Common myeloid progenitor, CD34-positive (primary cell): ENCODE measurements at places on chromosomes 6 and 20.

DNA sequence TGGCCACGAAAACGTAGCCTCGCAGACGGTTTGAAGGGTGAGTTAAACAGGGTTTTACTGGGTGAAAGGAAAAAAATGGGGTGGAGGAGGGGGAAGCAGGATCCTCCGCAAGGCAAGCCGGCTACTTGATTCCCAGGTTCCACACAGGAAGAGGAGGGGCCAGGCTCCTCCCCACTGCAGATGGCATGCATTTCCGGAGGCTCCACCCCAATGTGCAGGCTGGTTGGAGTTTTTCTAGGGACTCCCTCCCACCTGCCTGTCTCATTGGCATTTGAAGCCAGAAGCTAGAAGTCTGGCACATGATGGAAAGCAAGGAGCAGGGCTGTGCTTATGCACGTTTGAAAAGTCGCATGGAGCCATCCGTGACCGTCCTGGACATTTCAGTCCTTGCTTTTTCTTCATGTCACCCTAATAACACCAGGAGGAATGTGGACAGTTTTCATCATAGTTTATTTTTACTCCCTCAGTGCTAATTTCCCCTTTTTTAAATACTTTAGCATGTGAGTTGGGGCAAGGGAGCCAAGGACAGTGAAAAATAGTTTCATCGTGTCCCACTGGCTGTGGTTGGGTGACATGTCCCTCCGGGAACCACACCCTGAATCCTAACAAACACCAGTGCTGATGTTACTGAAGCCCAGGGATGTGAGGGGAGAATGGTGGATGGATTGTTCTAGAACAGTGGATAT lies 100.1 kb upstream of the INSM1 start:
- no peak for DNase-seq

DNA sequence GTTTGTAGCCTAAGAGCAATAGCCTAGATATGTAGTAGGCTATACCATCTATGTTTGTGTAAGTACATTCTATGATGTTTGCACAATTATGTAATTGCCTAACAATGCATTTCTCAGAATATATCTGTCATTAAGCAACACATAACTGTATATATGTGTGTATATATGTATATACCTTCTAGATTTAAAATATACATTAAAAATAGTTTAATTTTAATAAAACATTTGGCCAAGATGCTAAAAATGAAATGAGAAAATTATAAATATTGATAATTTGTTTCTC lies 20.6 kb downstream of the SESN1 start:
- no peak for DNase-seq

- DNase-seq = no peak
Measured at GRCh38 chr6:37209461-37210205, 39.7 kb downstream of the PIM1 start.

DNA sequence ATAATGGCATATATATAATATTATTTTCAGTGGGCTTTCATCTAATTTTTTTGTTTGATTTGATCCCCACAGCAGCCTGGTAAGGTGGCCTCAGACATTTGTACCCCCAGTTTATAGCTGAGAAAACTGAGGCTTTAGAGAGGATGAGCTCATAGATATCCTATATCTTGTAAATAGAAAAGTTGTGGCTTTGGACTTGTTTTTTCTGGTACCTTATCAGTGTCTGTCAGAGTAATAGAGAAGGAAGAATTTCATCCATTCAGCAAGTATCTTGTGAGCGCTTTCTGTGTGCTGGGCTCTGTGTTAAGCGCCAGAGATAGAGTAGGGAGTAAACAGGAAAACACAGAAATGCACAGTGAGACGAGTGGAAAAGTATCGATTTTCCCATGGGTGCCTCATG lies 27.9 kb downstream of the TAF11 start:
- DNase-seq = no peak

DNA sequence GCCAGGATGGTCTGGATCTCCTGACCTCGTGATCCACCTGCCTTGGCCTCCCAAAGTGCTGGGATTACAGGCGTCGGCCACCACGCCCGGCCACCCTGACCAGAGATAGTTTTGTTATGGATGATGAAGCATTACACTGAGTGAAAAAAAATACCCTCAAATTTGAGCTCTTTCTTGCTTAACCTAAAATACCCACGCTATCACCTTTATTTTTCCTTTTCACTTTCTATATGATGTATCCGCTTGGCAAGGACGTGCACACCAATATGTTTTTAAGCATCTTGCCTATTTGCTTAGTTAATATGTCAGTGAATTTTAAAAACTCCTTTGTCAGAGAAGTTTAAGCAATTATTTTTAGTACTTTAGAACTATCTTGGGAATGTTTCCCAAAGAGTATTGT lies 150.4 kb downstream of the INSM1 start:
- DNase-seq = no peak

DNA sequence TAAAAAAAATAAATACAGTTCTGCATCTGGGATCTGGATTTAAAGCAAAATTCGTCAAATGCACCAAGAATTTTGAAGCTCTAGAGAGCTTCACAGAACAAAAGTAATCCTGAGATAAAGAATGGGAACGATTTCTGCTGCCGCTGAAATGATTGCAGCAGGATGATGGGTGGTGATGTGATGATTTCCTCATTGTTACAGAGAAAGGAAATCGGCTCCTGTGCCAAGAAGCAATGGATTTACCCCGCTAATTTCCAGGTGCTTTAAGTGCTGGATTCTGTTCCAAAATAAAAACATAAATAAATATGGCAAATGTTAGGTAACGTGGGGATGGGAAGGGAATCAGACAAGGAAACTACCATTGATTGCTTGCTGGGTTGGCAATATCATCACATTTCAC lies 1067.9 kb upstream of the MAP3K7 start:
- DNase-seq = no peak

DNA sequence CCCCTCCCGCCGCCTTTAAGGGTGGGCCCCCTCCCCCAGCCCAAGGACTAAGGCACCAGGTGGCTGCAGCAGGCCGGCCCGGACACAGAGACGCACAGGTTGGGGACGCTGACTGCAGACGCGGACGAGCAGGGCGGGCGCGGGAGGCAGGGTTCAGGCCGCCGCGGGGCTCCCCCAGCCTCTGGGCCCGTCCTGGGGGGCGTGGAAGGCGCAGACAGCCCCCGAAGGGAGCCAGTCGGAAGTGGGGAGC lies 9.3 kb downstream of the DUSP15 start:
- no peak for DNase-seq

DNA sequence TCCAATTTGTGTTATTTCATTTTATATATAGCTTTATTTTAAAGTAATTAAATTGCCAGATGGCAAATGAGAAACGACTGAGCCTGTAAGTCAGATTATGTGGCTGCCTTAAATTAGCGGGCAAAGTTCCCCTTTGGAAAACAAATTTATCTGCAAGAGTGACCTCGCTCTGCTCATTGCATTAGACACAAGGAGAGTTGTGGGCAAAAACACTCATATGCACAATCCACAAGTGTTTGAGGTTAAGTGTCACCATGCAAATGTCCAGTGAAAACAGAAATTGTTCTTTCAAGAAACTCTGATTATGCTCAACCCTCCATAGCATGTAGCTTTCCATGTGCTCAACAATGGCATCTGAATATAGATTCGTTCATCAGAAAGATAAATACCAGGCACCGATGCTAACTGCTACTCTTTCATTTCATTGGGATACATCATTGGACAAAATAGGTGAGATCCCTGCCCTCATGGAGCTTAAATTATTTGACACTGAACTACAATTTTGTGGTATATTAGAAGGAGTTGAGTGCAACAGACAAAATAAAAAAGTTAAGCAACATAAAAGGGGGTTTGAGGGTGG lies 1.7 kb upstream of the NHSL1 start:
- no peak for DNase-seq

- no peak for DNase-seq
Measured at GRCh38 chr6:90076511-90077415, 182.5 kb downstream of the GJA10 start.

GRCh38 chr6:75528423-75528822 lies 34.8 kb upstream of the FILIP1 start:
- DNase-seq = no peak

DNA sequence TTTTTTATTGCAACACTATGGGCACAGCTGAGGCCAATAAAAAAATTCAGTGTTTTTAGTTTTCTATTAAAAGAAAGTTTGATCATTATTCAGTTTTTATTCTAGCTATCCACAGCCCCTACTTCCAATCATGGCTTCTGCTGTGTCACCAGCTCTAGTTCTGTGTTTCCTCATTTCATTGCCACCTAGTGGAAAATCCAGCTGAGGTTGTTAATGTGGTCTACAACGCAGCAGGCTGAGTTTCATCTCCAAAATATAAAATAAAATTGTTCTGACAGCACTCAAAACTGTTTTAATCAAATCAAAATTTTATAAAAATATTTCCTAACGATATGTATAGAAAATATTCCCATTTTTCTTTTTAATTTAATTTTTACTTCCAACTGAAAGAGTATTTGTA lies 13.6 kb downstream of the COL9A1 start:
- DNase-seq = peak; percentile 47

DNA sequence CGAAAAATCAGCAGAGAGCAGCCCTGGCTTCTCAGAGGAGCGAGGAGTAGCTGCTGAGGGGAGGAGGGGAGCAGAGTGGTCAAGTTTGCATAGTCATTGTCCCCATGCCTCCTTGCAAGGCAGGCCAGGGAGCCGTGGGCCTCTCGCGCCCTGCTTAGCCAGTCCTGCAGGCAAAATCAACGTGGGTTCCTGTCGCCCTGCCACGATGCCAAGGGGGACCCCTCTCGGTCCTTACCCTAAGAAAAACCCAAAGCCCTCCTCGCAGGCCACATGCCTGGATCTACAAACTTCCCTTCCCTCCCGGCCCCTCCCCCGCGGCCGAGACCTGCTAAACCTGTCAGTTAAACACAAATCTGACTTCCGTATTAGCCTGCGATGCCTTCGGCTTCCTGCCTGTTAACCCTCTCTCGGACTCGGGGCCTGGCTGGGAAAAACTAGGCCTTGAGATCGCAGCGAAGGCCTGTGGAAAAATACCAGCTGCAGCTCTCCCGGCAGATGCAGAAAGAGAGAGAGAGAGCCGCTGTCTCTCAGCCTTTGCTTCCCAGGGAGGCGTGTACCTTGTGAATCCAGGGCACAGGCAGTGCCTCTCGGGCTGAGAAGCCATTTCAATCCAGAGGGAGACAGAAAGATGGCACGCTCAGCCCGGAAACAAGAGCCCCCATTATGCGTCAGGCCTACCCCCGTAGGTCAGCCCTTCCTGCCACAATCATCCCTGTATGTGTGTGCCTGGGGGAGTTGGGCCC lies 968 bp upstream of the ZMYND8 start:
- peak; percentile 78 for DNase-seq

DNA sequence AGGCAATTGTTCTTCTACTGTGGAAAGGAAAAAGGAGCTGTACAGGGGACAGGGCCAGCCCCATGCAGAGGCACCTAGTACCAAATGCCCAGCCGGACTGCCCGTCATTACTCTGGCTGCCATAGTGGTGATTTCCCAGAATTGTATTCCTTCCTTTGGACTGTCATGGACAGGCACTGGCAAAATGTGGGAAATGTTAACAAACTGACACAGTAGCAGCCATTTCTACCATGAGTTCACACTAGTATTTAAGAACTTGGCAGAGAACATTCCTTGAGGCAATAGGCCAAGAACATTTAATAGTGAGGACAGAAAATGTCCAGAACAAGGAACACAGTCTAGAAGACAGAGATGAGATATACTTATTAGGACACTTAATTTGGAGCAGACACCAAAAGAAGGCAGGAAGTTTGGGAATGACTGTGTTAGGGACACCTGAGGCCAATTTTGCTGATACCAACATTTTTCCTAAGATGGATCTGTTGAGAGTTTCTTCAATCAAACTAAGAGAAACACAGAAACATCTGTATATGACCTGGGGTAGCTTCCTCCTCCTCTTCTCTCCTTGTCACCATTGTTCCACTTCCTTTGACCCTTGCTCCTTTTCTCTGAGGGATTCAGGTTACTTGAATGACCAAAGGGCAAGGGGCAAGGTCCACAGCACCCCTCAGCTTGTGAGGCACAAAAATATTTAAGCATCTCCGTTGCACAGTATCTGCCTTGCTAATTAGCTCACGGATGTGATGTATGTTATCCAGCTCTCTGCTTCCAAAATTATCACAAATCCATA lies 14.9 kb downstream of the ADTRP start:
- DNase-seq = no peak

DNA sequence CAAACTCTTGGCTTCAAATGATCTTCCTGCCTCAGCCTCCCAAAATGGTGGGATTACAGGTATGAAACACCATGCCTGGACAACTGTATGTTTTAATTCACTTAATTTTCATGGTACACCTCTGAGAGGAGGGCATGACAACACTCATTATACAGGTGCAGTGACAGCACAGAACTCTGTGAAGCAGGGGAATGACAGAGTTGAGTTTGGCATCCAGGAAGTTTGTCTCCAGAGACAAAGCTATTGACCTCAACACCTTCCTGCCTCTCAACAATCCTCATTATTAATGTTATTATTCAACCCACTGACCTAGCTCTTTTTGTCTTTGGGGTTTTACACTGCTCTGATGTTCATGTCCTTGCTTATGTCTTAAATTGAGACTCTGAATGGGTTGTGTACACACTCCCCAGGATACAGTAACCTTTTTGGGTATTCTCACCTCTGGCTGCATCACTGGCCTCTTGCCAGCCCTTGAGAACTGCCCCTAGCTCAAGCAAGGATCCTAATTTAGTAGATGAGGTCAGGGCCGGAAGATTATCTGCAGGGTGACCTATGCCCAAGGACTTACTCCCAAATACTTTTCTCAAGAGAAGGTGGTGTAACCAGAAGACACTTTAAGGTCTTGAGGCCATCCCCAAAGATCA lies 13.0 kb upstream of the IER3 start:
- no peak for DNase-seq

GRCh38 chr20:54189630-54190029 lies 15.8 kb upstream of the CYP24A1 start:
- no peak for DNase-seq

GRCh38 chr20:35952480-35953386 lies 1.6 kb downstream of the SCAND1 start:
- DNase-seq = peak; percentile 82

GRCh38 chr20:17796091-17796563 lies 96.4 kb downstream of the BANF2 start:
- no peak for DNase-seq

DNA sequence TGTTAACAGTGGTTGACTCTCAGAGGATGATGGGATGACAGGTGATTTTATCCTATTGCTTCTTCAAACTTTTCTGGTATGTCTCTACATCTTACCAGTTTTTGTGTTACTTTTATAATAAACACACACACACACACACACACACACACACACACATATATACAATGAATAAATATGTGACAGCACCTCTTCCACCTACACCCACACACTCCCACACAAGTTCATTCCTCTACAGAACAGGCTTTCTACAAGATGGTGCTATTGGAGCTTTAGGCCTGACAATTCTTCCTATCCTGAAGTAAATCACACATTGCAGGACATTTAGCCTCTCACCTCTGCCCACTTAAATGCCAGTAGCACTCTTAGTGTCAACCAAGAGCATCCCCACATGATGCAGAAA lies 46.7 kb upstream of the STK35 start:
- no peak for DNase-seq

DNA sequence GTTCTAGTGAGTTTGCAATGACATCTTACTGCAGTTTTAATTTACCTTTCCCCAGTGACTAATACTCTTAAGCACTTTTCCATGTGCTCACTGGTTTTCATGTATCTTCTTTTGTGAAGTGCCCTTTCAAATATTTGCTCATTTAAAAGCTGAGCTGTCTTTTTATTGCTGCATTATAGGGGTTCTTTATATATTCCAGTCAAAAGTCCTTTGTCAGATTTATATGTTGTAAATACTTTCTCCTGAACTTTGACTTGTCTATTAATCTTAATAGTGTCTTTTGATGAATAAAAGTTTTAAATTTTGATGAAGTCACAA lies 50.2 kb upstream of the ELOVL5 start:
- no peak for DNase-seq

- no peak for DNase-seq
Measured at GRCh38 chr6:52922161-52922560, 12.7 kb upstream of the GSTA3 start.
